NCI-H524 (cell line): ENCODE measurements at places on chromosomes 2 and 18.
A peak's percentile ranks its signal among the peaks of the same experiment; 100 is the strongest.

DNA sequence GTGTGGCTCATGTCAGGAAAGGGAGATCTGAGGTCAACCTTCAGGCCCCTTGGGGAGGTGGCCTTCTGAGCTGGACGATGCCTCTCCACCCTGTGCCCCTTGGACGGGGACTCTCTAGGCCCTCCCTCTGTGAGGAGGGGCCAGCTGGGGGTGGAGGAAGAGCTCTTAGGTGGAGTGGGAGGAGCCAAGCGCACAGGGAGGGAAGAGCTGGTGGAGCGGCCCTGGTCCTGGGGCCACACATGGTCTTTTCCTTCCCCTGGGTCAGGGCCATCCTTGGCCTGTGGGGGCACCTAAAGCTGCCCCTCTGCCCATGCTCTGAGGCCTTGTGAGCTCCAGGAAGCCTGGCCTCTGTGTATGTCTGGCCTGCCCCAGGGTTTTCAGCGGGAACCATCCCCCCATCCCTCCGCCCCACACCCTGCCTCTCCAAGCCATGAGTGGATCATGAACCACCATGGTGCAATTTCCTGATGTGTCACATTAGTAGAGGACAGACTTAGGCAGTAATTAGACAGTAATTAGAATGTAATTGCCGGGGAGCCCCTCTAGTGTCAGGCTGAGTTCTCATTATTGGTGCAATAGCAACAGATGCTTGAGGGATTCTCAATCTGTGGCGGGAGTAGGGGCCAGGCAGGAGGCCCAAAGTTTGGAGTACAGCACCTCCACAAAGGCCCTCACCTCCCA, 63.0 kb downstream of the GLI2 start:
- DNase-seq: peak; percentile 86

DNA sequence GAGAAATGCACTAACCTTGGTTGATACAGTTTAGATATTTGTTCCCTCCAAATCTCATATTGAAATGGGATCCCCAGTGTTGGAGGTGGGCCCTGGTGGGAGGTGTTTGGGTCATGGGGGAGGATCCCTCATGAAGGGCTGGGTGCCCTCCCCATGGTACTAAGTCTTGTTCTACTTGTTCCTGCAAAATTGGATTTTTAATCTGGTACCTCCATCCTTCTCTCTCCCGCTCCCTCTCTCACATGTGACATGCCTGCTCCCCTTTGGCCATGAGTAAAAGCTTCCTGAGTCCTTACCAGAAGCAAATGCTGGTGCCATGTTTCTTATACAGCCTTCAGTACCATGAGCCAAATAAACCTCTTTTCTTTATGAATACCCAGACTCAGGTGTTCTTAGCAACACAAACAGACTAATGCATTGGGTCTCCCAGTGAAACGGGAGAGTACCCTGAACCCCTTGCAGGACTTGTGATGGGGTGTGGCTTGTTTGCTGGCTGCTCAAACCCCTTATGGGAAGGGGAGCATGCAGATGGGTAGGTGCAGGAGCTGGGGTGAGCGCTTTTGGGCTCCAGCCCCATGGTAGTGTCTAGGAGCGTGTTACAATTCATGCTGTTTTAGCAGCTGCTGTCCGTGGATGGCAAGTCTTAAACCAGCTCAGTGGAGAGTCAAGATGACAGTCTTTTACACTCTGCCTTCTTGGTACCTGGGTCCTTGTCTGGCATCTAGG, 27.2 kb downstream of the FAHD2B start:
- DNase-seq: peak; percentile 16

DNA sequence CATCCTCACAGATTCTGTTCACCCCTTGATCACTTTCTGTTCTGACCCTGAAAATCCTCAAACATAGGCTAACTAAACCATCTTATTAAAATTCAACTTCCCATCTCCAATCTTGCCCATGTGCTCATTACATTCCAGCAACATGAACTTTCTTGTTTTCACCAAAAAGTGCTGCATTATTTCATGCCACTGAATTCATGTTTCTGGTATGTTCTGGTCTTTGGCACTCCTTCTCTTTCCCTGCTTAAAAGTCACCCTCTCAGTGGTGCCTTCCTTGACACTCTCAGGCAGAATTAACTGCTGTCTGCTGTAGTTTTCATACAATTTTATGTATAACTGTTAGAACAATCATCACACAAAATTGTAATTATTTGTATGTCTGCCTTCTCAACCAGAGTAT, 247.7 kb upstream of the RBMS1 start:
- no peak for DNase-seq

DNA sequence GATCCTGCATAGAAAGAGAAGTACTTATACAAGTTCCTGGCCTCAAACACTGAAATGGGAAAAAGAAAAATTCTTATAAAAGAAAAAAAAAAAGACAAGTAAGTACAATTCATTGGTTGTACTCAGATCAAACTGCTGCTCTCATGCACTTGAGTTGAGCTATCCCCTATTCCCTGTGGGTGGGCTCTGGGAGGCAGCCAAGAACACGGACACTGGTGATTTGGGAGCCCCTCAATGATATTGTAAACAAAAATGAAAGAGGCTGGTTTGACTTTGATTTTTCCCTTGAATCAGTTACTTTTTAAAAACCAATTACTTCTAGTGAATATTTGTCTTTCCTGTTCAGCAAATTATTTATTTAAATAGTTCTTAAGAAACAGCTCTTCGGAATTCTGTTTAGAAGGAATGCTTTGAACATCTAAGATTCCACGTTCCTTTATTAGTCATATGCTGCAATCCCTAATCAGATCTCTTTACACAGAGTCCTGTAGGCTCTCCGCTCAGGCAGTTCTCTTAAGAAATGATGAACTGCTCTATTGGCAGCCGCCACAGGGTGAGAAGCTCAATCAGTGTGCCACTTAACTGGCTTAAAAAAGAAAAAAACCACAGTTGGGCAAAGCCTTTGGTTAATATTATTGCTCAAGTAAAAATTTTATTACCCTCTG, 225.1 kb downstream of the TMEM182 start:
- DNase-seq: no peak

- no peak for DNase-seq
Observed at GRCh38 chr2:120323807-120324399, 22.0 kb upstream of the INHBB start.

GRCh38 chr2:148106331-148106730, 85.4 kb downstream of the MBD5 start:
- no peak for DNase-seq
